ENCODE measurements at places on chromosomes 11 and 22.

DNA sequence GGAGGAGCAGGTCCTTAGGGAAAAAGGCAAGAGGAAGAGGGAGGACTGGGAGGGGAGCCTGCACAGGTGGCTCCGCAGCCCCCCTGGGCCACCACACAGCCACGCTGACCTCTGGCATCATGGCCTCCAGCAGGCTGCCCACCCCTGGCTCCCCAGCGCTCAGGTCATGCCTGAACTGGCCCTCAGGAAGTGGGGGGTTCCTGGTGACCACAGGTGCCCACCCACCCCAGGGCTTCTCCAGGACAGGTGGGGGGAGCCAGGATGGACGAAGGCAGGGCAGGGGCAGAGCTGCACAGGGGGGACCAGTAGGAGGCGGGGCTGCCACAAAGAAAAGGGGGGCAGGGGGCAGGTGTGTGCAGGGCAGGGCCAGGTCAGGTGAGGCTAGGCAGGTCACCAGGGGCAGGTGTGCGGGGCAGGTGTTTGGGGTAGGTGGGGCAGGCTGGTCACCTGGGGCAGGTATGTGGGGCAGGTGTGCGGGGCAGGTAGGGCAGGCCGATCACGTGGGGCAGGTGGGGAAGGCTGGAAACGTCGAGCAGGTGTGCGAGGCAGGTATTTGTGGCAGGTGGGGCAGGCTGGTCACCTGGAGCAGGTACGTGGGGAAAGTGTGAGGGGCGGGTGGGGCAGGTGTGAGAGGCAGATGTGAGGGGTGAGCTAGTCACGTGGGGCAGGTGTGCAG lies 997 bp downstream of the DEAF1 start:
- no peak for DNase-seq

DNA sequence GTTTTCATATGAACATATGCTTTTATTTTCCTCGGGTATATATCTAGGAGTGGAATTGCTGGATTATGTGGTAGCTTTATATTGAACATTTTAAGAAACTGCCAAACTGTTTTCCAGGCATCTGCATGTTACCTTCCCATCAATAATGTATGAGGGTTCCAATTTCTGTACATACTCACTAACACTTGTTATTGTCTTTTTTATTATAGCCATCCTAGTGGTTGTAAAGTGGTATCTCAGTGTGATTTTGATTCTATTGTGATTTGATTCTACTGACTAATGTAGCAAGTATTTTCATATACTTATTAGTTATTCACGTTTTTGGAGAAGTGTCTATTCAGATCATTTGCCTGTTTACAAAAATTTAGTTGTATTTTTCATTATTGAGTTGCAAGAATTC lies 2.0 kb downstream of the ANO5 start:
- DNase-seq: no peak

DNA sequence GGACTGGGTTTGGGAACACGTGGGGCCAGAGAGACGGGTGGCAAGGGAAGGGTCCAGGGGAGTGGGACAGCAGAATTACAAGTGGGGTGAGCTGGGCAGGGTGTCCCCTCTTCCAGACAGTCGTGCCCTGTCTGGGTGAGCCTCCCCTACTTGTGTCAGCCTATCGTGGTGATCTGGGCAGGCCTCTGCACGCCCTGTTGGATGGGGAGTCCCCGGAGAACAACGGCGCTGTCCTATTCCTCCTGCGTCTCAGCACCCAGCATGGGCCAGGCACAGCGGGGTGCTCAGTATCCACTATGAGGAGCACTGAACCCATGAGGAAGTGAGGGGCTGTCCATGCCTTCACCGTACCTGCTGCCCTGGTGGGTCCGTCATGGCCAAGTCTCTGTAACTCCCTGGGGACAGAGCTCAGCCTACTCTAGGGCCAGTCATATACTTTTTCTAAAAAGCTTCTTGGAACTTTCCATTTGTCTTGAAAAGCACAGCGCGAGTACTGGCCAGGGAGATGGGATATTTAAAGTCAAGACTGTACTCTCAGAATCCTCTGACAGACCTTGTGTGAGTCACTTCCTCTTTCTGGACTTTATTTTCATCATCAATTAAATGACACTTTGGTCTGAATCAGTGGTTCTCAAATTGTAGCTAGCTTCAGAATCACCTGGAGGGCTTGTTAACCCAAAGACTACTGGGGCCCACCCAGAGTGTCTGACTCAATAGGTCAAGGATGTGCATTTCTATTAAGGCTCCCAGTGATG lies 81.7 kb upstream of the NECTIN1 start:
- DNase-seq: no peak

GRCh38 chr22:46953968-46954765 lies 191.7 kb downstream of the TBC1D22A start:
- DNase-seq: no peak

DNA sequence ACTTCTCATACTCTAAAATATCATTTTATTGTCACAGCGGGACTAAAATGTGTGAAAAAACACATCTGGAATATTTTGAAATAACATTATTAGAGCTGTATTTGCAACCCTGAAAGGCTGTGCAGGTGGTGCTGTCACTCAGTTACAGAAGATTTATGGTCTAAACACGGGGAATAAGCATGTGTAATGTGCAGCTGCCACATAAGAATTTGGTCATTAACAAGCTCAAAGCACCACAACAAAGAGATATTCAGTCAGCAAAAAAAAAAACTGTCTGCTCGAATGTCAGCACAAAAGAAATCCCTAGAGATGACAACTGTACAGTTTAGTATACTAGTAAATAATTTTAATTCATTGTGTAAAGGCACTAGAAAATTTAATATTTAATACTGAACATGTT lies 31.3 kb downstream of the TMEM123 start:
- DNase-seq: no peak

GRCh38 chr11:117415358-117415896 lies 87.8 kb downstream of the CEP164 start:
- DNase-seq: no peak

GRCh38 chr11:125268611-125269010 lies 104.1 kb downstream of the PKNOX2 start:
- DNase-seq: no peak

DNA sequence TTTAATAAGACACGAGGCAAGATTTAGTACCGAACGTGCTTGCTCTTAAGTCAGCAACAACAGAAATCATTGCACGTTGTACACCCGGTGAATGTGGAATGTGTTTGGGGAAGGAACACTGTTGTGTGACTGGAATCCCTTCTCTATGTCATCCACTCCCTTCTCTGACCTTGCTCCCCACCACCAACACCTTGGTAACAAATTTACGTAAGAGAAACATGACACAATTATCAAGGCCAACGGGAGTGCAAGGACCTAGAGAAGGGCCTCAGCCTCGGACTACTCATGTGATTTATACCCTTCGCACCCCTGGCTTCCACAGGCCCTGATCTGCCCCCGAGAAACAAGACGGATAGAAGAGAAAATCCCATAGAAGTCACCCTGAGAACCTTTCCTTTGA lies 236.2 kb downstream of the LARGE1 start:
- no peak for DNase-seq

DNA sequence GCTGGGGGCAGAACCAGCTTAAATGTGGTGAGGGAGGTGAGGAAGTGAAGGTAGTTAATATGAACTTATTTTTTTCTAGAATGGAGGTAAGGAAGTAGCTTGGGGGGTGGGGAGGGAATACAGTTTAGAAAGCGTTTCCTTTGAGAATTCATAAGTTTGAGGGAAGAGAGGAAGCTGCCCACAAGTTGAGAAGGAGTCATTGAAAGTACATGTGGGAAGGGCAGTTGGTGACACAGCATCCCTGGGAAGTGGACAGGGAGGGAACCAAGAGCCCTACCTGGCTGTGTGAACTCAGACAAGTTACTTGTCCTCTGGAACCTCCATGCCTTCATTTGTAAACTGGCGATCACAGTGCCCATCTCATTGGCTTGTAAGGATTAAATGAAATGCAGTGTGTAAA lies 125.9 kb upstream of the SPON1 start:
- DNase-seq: no peak

GRCh38 chr11:10908215-10908951 lies 50.5 kb upstream of the ZBED5 start:
- no peak for DNase-seq

DNA sequence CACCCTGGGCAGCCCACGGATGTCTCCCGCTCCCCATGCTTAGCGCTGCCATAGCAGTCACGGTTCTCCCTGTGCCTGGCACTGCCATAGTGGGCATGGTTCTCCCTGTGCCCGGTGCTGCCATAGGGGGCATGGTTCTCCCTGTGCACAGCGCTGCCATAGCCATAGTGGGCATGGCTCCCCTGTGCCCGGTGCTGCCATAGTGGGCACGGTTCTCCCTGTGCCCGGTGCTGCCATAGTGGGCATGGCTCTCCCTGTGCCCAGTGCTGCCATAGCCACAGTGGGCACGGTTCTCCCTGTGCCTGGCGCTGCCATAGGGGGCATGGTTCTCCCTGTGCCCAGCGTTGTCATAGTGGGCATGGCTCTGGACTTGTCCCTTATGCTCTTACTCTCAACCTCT lies 19.9 kb upstream of the ARAP1 start:
- no peak for DNase-seq

- DNase-seq: no peak
Measured at GRCh38 chr11:62143727-62144126, 19.9 kb downstream of the INCENP start.

DNA sequence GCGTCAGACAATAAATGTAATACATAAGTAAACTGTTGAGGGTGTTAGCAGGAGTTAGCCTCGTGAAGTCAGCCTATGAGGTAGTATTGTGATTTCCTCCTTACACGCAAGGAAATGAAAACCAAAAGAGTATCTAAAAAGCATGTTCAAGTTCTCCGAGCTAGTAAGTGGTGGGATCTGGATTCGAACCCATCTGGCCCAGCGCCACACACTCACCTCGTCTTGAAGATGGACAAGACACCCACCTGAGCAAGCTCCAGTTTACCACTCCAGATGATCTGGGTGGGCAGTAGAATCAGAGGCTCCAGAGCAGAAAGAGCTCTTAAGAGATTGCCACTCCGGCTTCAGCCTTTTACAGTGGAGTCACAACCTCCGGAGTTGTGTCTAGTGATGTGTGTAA lies 140.3 kb downstream of the PKNOX2 start:
- no peak for DNase-seq

DNA sequence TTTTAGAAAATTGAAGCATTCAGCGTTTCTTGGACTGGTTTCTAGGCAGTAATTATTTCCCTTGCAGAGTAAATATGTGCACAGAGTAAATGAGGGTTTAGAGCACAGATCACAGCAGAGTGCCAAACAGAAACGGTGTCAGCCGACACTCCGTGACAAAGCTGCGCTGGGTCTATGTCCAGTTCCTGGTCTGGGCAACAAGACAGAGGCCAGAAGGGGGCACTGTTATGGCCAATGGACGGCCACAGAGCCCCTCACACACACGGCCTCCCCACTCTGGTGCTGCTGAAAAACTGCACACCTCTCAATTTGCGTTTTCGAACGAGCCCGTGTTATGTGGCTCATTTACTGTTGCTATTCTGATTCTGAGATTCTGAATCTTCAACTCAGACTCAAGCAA lies 180.7 kb downstream of the MPPED1 start:
- no peak for DNase-seq

Data from stimulated activated CD8-positive, alpha-beta memory T cell treated with anti-CD3 and anti-CD28 coated beads, Interleukin-15, amount 100 ng/mL, for 4 hours (primary cell).